Spleen (tissue), 13 donors: ENCODE measurements at places on chromosomes 13 and 19.

- DNase-seq, result no peak
Measured at GRCh38 chr13:93977986-93978385, 501.5 kb downstream of the DCT start.

DNA sequence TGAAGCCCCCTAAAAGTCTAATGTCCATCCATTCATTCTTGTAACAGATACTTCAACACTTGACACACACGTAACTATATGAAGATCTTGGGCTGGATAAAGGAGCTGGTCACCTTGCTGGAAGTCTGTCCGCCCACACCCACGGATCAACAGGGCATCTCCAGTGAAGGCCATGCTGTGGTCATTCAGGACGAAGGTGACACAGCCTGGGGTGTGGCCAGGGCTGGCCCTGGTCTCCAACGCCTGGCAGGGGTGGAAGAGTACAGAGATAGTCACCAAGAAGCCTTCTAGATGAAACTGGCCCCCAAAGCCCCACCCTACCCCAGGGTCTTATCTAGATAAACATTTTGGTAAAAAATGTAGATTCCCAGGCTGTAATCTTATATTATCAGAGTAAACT lies 6.8 kb upstream of the PHLDB3 start:
- DNase-seq, result no peak

GRCh38 chr19:51965583-51965982 lies 21.1 kb downstream of the ZNF350 start:
- no peak for DNase-seq

GRCh38 chr19:6556480-6557195 lies 25.8 kb downstream of the TNFSF9 start:
- DNase-seq, result no peak
